ENCODE measurements at places on chromosomes 16 and 17. TPM values are rescaled to one million over a fixed set of nuclear protein-coding genes. Genes with fewer than 3 reads are reported as not detected.

DNA sequence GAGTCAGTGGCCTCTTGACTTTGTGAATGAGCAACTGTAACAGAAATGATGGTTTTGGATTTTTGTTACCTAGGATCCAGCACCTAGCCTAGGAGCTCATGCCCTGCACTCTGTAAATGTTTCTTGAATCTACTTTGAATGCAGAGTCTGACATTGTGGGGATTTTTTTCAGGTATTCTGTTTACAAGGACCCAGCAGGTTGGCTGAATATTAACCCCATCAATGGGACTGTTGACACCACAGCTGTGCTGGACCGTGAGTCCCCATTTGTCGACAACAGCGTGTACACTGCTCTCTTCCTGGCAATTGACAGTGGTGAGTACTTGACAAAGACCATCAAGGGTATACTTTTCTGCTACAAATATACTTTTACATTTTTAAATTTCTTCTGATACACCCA lies 59.8 kb upstream of the HSBP1 start:
- DNase-seq = no peak

Gene TMEM88
- not detected for total RNA-seq

GRCh38 chr17:58641887-58642311 lies 49.9 kb downstream of the TEX14 start:
- peak; percentile 58 for DNase-seq

DNA sequence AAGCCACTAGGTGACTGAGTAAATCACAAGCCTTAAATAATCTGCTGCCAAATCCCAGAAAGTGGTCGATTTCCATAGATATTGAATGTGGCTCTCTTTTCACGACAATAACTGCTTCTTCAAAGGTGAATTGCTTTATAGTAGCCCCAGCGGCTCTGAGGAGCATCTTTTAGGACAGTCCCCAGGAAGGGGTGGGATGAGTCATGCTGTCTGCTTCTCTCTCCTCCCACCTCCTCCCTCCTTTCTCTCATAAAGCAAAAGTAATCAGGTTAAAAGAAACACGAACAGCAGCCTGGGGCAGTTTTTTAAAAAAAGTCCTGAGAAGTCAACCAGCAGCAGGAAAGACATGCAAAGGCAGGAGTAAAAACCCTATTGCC lies 1.8 kb downstream of the KIAA0513 start:
- peak; percentile 77 for DNase-seq

Gene HOXB1
- total RNA-seq = not detected

Gene PYY
- not detected for total RNA-seq

- no peak for DNase-seq
Measured at GRCh38 chr17:80107231-80108021, 6.0 kb downstream of the GAA start.

GRCh38 chr17:27378482-27379175 lies 77.6 kb upstream of the KSR1 start:
- DNase-seq = no peak

DNA sequence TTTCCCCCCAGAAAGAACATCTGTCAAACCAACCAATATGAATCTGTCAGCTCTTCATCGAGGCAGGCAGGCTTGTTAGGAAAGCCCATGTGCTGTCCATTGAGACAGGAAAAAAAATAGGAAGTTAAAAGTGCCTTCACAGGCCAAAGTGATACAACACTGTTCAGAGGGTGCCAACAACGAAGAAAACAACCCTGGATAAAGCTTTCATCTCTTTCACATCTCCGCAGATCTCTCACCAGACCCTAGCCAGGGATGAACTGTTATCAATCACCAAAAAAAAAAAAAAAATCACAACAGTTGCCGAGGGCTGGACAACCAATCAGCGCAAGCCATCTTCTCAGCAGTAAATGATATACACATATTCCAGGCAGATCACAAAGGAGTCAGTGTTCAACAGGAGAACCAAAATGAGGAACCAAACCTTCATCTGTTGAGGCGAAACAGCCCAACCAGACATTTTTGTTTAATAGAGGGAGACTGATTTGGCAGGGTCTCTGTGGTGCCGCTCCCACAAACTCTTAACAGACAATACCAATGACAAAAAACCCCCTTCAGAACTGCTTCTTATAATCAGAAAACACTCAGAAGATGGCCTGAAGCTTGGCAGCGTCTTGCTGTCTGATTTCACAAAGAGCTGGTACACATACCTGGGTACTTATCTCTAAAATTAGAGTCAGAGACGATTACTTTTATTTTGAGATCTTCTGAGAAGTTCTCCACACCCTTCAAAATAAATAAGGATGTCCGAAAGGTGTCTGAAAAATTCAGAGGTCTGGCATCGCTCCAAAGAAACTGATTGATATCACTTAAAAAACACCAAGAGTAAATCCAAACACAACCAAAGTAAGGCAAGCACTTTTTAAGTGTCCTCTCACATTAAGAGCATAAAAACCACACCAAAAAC lies 1.8 kb downstream of the MAP3K14 start:
- DNase-seq = peak; percentile 40

- no peak for DNase-seq
Measured at GRCh38 chr16:29663807-29664090, 702 bp downstream of the SPN start.

GRCh38 chr17:70375406-70375805 lies 206.1 kb downstream of the KCNJ2 start:
- DNase-seq = no peak

Gene CUEDC1
- total RNA-seq = 8.0 TPM

- no peak for DNase-seq
Measured at GRCh38 chr17:44601973-44602372, 44.7 kb downstream of the FZD2 start.

Gene WSCD1
- not detected for total RNA-seq

- peak; percentile 21 for DNase-seq
Measured at GRCh38 chr17:58956997-58957724, 149.5 kb downstream of the TRIM37 start.

GRCh38 chr17:65626451-65626850 lies 65.0 kb upstream of the AXIN2 start:
- DNase-seq = no peak

DNA sequence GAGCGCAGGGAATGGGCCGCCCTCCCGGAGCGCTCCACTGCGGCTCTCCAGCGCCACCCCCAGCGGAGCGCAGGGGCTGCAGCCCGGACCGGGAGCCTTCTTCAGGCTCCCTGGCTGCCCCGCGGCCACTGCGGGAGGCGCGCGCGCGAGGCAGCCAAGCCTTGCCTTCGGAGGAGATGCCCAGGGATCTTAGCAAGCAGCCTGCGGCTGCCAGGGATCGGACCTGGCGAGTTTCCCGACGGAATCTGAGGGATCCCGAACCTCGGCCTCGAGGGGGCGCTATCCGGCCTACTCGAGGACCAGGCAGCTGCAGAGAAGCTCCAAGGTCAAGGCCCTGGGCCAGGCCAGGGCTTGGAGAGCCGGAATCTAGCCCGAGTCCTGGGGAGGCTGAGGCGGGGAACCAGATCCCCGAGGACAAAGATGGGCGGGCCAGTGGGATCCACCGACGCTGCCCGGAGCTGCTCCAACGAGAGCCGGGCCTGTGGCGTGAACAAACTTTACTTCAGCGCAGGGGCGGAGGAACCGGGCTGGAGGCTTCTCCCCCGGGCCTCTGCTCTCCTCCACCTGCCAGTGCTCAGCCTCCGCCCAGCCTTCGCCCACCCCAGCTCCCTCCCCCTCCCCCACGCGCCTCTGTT lies at the start of gene IRX6:
Gene IRX6, plus strand, starts transcription at position 567 of the 635 bp plus-strand sequence. CDS start 889 bp downstream, outside the sequence.
- no peak for DNase-seq

DNA sequence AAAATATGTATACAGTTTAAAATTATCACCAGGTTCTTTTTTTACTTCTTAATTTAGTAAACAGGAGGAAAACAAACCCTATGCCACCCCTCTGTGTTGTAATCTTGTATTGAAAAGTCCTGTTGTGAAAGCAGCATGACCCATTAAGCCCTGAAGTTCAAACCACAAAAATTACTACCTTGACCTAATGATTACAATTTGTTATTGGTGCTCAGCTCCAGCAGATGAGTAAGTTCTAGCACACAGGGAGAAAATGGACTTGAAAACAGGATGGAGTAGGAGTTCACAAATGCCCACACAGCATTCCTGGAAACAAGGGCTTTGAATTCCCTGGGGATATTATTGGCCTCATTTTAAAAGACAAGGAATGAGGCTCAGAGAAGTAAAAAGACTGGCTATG lies 505.8 kb upstream of the ERCC4 start:
- DNase-seq = no peak

DNA sequence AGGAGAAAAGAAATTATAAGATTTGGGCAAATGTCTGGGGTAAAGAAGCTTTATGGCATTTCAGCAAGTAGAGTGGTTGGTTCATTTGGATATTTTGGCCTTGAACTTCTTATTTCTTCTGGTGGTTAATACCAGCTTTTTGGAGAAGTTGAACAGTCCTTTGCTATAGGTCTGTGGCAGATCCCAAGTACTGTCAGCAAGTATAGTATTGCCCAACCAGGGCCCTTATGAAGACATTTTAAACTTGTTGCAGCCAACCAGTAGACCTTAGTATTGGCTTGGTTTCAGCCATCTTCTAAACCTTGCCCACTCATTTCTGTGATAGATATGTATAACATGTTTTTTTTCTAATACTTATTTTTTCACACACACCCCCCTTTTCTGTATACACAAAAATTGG lies 2.2 kb downstream of the SP2 start:
- no peak for DNase-seq

- DNase-seq = no peak
Measured at GRCh38 chr17:67365738-67366192, 612 bp downstream of the PSMD12 start.

Gene ALOXE3
- total RNA-seq = not detected

DNA sequence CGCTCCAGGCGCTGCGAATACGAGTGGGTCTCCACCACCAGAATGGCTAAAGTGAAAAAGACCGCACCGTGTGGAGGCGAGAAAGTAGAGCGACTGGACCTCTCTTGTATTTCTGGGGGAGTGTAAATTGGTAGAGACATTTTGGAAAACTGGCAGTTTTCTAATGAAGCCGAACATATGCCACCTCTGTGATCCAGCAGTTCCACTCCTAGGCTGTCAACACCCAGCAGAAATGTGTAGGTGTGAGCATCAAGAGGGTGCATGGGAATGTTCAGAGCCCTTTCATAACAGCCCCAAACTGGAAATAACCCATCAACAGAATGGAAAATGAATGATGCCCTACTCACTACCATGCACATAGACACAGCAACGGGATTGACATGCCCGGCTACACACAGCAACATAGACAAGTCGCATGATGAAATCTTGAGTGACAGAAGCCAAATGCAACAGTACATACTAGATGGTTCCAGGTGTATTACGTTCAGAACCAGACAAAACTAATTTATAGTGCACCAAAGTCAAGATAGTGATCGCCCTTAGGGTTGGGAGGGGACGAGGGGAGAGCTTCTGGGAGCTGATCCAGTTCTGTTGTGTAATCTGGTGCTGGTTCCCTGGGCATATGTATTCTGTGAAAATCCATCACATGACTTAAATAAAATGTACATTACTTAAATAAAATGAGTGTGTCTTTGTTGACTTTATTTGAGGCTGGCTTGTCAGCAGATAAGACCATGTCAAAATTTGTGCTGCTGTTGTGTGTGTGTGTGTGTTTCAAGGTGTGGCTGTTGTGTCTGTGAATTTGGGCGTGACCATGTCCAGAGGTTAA lies 877 bp upstream of the BCL7C start:
- no peak for DNase-seq

DNA sequence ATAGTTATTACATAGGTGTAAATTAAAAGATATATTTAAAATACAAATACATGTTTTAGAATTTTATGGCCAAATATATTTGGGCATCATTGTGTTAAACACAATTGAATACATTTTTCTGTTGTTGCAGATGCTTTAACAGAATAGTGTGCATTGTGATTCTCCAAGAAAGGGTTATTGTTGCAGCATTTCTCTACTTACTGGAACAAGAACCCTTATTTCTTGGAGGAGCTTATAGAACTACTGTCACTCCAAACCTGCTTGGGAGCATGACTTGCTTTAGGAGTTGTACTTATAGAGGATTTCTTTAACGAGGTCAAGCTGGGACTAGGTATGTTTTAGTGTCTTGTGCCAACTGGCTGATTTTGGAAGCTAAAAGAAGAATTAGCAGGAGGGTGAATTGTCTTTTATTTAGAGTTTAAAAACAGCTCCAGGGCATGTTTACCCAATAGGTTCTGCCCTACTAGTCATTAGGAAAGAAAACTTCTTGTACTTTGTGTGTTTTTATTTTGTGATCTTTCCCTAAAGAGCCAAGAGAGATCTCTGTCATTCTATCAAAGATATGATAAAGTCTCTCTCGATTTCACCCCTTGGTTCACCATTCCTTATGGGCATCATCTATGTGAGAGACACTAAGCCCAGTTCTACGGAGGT lies 279.8 kb upstream of the SALL1 start:
- DNase-seq = no peak

GRCh38 chr17:67619555-67619954 lies 98.2 kb upstream of the NOL11 start:
- DNase-seq = no peak

Gene OR3A3
- total RNA-seq = not detected

- DNase-seq = peak; percentile 53
Measured at GRCh38 chr17:7393613-7394451, 493 bp downstream of the PLSCR3 start.

Gene MT1A
- total RNA-seq = not detected

GRCh38 chr16:13702614-13703013 lies 217.3 kb upstream of the ERCC4 start:
- no peak for DNase-seq

DNA sequence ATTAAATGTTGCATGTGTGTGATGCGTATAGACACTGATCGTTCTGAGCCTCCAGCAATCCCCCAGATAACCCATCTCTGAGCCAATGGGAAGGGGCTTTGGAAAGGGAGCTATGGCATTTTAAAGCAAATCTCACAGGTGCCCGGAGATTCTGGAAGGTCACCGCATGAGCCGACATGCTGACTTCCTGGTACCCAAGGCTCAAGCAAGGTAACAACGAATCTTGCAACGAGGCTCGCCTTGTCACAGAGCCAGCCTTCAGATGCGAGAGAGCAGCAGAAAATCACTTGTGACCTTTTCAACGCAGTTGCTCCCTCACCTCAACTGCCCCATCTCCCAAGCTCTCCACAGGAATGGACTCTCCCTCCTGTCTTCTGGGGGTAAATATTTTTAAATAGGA lies 154.8 kb upstream of the CDH5 start:
- no peak for DNase-seq

- DNase-seq = peak; percentile 85
Measured at GRCh38 chr17:47265983-47266541, 12.4 kb downstream of the ITGB3 start.

Gene NHERF2
- 154 TPM for total RNA-seq

- DNase-seq = no peak
Measured at GRCh38 chr17:4116516-4116915, 26.3 kb downstream of the ZZEF1 start.

- no peak for DNase-seq
Measured at GRCh38 chr16:88882358-88883030, 16.0 kb upstream of the PABPN1L start.

- DNase-seq = no peak
Measured at GRCh38 chr17:17572010-17572785, 19.3 kb downstream of the PEMT start.
